CD4-positive, alpha-beta T cell treated with Interleukin-15 for 4 hours (primary cell): ENCODE measurements at places on chromosomes 4 and X.

DNA sequence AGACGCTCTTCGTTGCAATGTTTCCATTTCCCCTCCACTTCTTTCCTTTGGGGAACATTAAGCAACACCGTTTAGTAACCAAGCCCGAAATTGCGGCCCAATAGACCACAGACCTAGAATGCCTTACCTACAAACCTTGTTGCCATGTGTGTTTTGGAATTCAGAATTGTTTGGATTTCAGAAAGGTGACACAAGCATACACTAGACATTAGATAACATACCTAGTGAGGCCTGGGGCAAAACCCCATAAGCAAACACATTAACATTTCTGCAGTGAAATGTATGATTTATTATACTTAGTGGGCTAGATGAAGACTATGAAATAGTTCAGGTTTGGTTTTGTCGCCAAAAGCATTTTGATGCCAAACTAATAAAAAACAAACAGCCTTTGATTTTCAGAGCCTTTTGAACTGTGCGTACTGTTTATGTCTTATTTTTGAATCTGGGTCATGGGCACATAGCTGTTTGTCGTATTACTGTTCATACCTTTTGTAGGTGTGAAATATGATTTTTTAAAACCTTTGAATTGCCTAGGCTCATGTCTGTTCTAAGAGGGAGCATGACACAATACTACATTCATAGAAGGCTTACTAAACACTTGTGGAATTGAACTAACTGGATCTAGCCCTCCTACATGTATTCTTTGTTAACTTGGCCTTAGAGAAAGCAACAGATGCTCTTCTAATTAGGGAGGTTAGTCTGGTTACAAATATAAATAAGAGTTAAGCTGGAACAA is 88.6 kb upstream of the TMEM164 start:
- DNase-seq: no peak

- no peak for DNase-seq
Observed at GRCh38 chrX:7190157-7190556, 42.2 kb upstream of the PUDP start.

- DNase-seq: no peak
Observed at GRCh38 chr4:89358935-89359638, 51.5 kb upstream of the GPRIN3 start.

DNA sequence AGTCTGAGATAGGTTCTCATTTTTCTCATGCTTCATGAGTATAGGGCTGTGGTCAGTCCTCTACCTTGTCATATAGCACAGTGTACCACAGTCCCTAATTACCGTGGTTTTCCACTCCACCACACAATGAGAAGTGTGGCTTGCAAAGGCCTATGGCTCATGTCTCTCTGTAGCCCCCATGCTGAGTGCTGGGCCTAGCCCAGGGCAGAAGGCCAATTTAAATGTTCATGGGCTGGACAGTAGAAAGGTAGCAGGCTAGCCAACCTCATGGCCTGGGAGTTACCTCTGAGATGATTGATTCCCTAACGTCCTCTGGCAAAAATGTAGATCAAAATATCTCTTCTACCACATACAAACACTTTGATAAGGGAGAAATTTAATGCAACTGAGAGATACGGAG is 222.5 kb downstream of the AFF2 start:
- no peak for DNase-seq

GRCh38 chr4:56215901-56216300 is 171.4 kb downstream of the AASDH start:
- DNase-seq: no peak

GRCh38 chr4:74157154-74157553 is 764 bp upstream of the MTHFD2L start:
- DNase-seq: no peak

GRCh38 chr4:16694173-16694883 is 204.1 kb downstream of the LDB2 start:
- DNase-seq: no peak

DNA sequence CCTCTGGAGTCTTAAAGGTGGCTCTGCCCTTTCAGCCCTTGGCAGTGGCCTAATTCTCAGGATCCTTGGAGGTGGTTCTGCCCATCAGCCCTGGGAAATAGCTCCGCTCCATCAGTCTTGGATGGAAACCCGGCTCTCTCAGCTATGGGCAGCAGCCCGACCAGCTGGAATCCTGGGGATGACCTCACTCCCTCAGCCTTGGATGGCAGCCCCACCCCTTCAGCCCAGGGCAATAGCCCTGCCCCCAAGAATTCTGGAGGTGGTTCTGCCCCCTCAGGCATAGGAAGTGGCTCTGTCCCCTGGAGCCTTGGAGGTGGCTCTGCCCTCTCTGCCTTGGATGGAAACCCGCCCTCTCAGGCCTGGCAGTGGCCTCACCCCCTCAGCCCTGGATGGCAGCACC is 127.7 kb downstream of the RBMX2 start:
- no peak for DNase-seq
